T-cell (primary cell): ENCODE measurements at places on chromosomes 2 and 18. TPM values are rescaled to one million over a fixed set of nuclear protein-coding genes. Genes with fewer than 3 reads are reported as not detected.

Gene ALPI
- total RNA-seq, result not detected

Gene GPBAR1
- total RNA-seq, result 1.1 TPM

Gene PSD4
- 147 TPM for total RNA-seq

Gene DCDC2C
- not detected for total RNA-seq

Gene NYAP2
- total RNA-seq, result not detected

Gene KCNG2
- not detected for total RNA-seq

Gene LRP2
- not detected for total RNA-seq

Gene CGREF1
- total RNA-seq, result 0.21 TPM

Gene NRP2
- not detected for total RNA-seq

Gene MYO3B
- 0.26 TPM for total RNA-seq

Gene SLC9A4
- total RNA-seq, result not detected

Gene POTEJ
- not detected for total RNA-seq

Gene CNTNAP5
- not detected for total RNA-seq

Gene LYPD1
- 0.15 TPM for total RNA-seq

Gene TSPYL6
- not detected for total RNA-seq

Gene CLIP4
- total RNA-seq, result 43.3 TPM

Gene AMER3
- total RNA-seq, result not detected

Gene CNDP1
- total RNA-seq, result 0.16 TPM

Gene IL1RL1
- 0.15 TPM for total RNA-seq

Gene GALR1
- total RNA-seq, result not detected

Gene SETBP1
- 1.6 TPM for total RNA-seq

Gene TTC21B
- 30.8 TPM for total RNA-seq

Gene POTEI
- total RNA-seq, result not detected

Gene GALNT5
- total RNA-seq, result 0.10 TPM

Gene ERFE
- not detected for total RNA-seq
